Eye (tissue), 1 donor: ENCODE measurements at places on chromosomes 5 and 9.

- DNase-seq = peak; percentile 92
These were observed 105.4 kb upstream of the FER start for GRCh38 chr5:108642170-108642906.

DNA sequence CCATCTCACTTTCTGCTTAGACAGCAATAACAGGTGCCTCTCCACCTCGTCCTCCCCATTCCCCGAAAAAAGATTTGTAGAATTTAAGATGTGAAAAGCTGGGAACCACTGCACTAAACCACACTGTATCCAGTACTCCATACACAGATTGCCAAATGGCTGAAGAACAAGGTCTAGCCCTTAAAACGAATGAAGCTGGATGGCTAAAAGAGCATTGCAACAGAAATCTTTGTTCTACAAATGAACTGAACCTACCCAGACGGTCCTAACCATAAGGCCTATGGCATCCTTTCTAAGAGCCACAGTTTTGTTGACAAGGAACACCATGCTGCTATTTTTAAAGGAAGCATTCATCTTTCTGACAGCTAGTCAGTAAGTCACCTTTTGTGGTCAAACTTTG, 152.3 kb downstream of the TTC39B start:
- no peak for DNase-seq

DNA sequence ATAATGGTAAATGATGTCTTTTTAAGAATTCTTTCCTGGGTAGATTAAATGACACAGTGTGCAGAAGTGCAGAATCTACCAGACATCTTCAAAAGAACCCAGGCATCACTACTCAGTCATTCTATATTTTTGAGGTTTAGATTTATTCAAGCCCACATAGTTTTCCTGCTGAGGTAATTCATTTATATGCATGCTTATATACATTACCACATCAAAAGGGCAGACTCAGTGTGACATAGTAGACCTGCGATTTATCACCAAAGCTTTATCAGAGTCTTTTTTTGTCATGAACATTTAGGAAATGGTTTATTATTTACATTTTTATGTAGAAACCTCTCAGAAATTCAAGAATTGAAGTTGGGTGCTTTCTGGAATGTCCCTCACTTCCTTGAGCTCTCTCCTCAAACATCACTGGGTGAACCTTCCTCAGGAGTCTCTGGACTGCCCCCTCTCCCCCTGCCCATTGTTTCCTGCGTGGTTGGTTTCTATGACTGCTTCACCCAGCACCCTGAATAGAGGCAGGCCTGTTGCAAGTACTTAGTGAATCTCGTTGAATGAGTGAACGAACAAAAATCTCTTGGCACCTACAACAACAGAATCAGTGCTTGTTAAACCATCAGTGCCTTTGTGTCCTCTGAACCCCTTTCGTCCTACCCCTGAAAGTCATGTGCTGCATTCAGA, 42.5 kb downstream of the ADAMTS16 start:
- DNase-seq = no peak

GRCh38 chr5:88548136-88548805, 279.6 kb upstream of the TMEM161B start:
- DNase-seq = no peak

DNA sequence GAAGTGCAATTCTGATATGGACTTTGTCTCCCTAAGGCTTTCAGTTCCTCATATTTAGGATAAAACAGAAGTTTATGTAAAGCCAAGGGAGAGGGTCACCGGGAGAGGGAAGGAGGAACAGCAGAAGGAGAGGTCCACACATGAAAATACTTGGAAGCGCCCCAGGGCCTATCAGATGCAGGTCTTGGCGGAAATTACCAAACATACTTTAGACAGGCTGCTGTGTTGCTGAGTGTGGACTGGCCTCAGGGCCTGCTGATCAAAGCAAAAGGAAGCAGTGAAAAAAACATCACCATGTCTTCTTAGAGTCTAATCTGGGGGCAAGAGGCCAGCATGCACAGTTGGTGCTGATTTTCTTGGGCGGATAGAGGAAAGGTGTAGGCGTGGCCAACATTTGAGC, 14.1 kb upstream of the NTRK2 start:
- no peak for DNase-seq

DNA sequence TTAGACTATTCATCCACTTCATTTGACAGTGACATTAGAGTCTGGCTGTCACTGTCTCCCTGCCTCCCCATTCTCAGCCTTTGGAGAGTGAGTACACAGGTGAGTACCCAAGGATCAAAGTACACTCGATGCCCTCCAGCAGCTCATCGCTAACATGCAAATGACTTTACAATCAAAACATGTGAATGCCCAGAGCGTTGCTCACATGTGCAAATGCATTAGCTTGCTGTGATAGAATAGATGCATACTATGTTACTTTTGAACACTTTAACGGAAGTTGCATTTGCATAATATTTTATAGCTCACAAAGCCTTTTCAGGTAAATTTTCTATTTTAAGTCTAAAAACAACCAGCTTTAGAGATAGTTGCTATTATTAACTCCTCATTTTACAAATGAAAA, 107.6 kb downstream of the SYK start:
- DNase-seq = no peak

- DNase-seq = peak; percentile 22
These were observed 74.0 kb upstream of the SLC30A5 start for GRCh38 chr5:69019668-69020375.

GRCh38 chr5:37436146-37436934, 57.2 kb downstream of the WDR70 start:
- no peak for DNase-seq

- DNase-seq = no peak
These were observed 106.2 kb downstream of the PRDM9 start for GRCh38 chr5:23613566-23613965.

GRCh38 chr5:127421471-127421870, 96.0 kb upstream of the PRRC1 start:
- peak; percentile 41 for DNase-seq

GRCh38 chr9:75169623-75170022, 81.3 kb downstream of the OSTF1 start:
- DNase-seq = no peak
